ENCODE measurements at places on chromosomes 2 and 18.

- no peak for DNase-seq
Observed at GRCh38 chr2:54176577-54176976, 61.2 kb downstream of the ACYP2 start.

- DNase-seq = no peak
Observed at GRCh38 chr2:49901202-49902065, 747.1 kb upstream of the FSHR start.

GRCh38 chr2:47485177-47485576 lies 82.2 kb downstream of the MSH2 start:
- no peak for DNase-seq

DNA sequence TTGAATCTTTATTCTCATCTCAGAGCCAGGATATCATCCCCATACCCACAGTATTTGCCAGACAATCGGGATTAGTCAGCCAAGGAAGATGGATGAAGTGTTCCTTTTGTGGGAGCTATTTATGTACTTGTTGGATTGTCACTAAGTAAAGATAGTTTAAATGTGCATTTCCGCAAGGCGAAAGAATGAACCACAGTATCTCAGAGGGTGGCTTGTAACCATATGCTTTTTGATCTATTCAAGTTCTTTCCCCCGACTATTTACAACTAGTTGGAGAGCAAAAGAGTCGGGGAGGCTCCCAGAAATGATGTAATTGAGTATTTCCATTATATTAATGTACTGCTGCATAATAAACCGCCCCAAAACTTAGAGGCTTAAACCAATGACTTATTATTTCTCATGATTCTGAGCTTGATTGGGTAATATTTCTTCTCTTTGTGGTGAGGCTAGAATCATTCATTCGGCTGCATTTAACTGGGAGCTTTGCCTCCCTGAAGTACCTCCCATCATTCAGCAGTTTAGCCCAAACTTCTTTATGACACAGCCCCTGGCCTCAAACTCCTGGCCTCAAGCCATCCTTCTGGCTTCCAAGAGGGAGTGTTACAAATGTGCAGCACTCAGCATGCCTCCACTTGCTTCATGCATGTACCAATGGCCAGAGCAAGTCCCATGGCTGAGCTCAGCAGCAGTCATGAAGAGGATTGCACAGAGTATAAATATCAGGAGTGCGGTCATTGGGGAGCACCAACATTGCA lies 423.7 kb downstream of the METTL4 start:
- DNase-seq = no peak

- no peak for DNase-seq
Observed at GRCh38 chr2:239349453-239350135, 51.2 kb downstream of the HDAC4 start.

GRCh38 chr2:216635171-216635570 lies 2.0 kb downstream of the IGFBP2 start:
- no peak for DNase-seq

DNA sequence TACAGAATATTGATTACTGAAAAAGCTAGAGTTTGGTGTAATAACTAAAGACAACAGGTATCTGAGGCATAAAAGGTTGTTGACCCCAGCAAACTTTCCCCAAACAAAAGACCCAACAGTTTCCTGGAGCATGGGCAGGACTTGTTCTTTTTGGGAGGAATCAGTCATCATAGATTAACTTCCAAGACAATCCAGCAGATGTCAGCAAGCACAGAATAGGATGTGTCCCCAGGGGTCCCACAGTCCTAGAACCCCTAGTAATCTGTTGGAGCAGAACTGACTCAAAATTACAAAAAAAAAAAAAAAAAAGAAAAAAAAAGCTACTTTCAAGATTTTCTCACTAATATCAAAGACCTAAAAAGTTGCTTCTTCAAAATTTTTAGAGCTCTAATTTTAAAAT lies 564.7 kb upstream of the SLC39A10 start:
- DNase-seq = no peak

DNA sequence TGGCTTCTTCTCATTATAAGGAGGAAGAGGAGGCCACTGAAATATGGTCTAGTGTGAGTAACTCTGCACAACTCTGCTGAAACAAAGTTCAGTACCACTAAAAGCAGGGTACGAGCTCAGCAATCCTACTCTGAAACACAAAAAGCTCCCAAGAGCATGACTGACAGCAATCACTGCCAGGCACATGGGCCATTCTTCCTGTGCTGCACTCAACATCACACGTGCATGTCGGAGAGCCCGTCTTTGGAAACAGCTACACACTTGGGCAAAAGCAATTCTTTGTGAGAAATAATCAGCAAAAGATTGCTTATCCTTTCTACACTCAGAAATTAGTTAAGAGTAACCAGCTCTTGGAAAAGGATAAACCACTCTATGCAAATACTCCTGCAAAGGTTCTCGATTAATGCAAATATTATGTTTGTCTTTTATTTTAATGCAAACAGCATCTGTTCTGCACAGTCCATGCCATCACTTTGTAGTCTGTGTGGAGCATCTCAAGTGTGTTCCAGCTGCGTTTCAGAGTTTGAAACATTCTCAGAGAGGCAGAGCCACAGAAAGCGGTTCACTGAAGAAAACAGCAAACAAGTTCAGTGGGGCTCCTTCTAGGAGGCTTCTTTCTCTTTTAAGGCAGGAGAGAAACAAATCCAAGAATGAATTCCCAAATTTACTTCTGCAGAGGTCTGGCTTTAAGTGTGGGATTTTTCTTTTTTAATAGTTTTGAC lies 145.0 kb downstream of the HDAC4 start:
- DNase-seq = no peak

GRCh38 chr2:234048049-234048448 lies 2.5 kb upstream of the SPP2 start:
- no peak for DNase-seq

GRCh38 chr2:66466433-66466832 lies 31.5 kb downstream of the MEIS1 start:
- no peak for DNase-seq

- no peak for DNase-seq
Observed at GRCh38 chr18:36451454-36452251, 154.1 kb downstream of the FHOD3 start.

- DNase-seq = no peak
Observed at GRCh38 chr18:23059541-23060465, 75.5 kb upstream of the CABLES1 start.

- DNase-seq = no peak
Observed at GRCh38 chr2:236601316-236602202, 31.9 kb downstream of the ACKR3 start.

GRCh38 chr2:86794861-86795260 lies 4.1 kb upstream of the CD8A start:
- DNase-seq = peak; percentile 47

GRCh38 chr2:166344286-166345113 lies 31.2 kb downstream of the SCN9A start:
- DNase-seq = no peak

GRCh38 chr2:9231291-9232165 lies 24.9 kb downstream of the ASAP2 start:
- DNase-seq = no peak

DNA sequence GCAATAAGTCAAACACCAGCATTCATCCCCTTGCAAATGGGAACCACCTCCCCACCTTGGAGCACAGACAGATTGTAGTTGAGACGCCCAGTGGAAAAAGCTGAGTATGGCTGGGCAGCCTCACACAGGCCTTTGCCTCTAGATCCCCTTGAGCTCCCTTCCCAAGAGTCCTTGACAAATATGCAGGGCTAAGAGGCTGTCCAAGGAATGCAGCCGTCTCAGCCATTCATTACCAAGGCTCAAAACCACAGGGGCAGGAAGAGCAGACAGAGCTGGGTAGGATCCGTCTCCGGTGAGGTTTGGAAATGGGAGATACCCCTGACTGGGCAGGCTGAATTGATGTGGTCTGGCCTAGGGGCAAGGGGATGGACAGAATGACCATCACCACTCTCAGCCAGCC lies 557.1 kb downstream of the TNS1 start:
- DNase-seq = no peak

- DNase-seq = no peak
Observed at GRCh38 chr2:55103046-55103445, 52.8 kb upstream of the RTN4 start.

- DNase-seq = no peak
Observed at GRCh38 chr18:62318228-62319180, 6.6 kb upstream of the TNFRSF11A start.

DNA sequence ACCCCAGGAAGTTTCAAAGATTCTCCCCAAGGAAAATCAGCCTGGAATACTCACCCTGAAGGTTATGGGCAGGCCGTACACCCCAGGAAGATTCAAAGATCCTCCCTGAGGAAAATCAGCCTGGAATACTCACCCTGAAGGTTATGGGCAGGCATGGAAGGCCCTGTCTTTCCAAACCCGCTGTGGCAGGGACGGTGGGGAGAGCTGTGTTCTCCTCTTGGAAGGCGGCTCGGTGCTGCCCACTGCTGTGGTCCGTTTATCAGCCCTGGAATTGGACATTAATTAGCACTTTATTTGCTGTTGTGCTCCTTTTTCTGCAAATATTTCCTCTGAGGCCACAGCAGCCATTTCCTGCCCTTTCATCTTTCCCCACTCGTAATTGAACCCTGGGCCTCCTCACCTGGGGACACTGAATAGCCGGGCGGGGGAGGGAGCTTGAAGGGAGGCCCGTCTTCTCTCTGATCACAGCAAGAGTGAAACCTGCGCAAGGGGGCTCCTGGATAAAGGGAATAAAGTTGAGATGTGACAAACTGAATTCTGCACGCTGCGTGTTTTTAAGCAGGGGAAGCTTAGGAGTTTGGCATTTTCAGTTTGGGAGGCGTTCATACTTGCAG lies 308.7 kb upstream of the SALL3 start:
- no peak for DNase-seq
